ENCODE measurements at places on chromosomes 16 and 17.

DNA sequence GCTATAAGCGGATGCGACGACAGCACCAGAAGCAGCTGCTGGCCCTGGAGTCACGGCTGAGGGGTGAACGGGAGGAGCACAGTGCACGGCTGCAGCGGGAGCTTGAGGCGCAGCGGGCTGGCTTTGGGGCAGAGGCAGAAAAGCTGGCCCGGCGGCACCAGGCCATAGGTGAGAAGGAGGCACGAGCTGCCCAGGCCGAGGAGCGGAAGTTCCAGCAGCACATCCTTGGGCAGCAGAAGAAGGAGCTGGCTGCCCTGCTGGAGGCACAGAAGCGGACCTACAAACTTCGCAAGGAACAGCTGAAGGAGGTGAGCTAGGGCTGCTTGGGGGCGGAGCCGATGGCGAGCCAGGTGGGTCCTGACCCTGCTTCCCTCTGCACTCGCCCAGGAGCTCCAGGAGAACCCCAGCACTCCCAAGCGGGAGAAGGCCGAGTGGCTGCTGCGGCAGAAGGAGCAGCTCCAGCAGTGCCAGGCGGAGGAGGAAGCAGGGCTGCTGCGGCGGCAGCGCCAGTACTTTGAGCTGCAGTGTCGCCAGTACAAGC, 10.1 kb downstream of the HIRIP3 start:
- DNase-seq: no peak

- no peak for DNase-seq
Observed at GRCh38 chr17:62614142-62614541, 13.3 kb upstream of the MRC2 start.

DNA sequence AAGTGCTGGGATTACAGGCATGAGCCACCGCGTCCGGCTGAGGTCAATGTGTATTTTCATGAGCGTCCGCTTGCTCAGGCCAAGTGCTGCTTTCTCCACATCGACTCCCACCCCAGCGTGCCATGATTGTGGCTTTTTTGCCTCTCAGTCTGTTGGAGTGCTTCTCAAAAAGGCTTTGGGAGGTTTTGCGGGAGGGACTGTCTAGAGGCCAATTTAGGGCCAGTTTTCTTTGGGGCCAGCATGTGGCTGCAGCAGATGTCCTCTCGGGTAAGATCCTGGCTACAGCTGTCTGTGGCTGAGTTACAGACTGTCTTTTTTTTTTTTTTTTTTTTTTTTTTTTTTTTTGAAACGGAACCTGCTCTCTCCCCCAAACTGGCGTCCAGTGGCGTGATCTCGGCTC, 6.5 kb downstream of the C16orf90 start:
- no peak for DNase-seq

DNA sequence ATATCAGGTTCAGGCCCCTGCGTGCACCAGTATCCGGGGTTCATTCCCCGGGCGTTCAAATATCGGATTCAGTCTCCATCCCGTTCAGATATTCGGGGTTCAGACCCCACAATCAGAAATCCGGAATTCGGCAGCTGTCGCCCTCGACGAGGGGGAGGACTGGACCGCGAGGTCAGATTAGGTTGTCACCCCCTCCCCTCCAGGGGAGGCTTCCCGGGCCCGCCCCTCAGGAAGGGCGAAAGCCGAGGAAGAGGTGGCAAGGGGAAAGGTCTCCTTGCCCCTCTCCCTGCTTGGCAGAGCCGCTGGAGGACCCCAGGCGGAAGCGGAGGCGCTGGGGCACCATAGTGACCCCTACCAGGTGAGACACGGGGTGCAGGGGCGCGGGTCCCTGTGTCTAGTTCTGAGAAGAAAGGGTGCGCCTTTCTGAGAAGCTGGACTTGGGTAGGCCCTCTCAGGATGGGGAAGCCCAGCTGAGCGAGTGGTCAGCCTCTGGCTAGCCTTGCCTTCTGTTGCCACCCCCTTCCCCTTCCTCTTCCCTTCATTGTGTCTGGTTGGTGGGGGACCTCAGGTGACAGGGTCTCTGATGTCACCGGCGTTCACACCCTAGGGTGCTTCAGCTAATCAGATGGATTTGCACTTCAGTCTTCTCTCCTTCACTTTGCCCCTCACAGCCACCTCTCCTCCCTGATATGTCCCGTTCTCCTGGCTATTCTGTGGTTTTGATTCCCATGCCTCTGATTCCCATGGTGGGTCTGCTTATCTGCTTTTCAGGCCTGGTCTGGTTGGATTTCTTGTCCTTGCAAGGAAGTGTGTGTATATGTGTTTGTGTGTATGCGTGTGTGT, 844 bp downstream of the TAOK2 start:
- no peak for DNase-seq

DNA sequence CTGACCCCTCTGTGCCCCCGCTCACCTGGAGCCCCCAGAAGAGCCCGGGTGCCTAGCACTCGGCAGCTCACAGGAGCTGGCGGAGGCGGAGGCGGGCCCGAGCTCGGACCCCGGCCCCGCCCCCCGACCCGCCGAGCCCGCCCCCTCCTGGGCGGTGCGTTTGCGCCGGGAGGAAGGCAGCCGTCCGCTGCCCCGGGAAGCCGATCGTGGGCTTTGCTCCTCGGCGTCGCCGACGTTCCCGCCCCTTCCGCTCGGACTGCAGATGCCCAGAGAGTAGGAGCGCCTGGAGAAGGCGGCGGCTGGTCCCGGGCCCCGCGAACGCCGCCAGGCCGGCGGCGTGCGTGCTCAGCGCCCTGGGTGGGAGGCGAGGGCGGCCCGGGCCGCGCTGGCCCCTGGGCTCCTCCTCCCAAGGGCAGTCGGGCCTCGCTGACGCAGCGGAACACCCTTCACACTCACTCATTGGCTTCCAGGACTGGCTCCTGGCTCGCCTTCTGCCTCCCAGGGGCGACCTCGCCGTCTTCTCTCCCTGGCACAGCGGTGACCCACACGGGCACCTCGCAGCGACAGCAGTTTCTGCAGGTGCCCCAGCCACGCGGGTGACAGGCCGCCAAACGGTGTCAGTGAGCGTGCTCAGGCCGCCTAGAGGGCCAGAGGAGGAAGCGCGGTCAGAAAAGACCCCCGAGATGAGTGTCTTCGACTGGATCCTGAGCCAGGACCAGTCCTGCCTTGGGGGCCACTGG, at the start of gene PLSCR3:
Gene PLSCR3, minus strand, starts transcription at position 74 of the 740 bp plus-strand sequence. CDS start 415 bp downstream, outside the sequence.
- peak; percentile 76 for DNase-seq

GRCh38 chr16:84913315-84913714, 93.5 kb downstream of the CRISPLD2 start:
- no peak for DNase-seq

DNA sequence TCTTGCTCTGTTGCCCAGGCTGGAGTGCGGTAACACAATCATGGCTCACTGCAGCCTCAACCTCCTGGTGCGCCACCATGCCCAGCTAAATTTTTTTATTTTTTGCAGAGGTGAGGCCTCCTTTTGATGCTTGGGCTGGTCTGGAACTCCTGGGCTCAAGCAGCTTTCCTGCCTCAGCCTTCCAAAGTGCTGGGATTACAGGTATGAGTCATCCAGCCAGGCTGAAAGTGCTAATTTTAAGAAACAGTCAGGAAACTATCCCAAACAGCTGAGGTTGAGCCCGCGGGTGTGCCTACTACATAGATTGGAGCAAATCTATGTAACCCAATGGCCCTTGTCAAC, 738 bp upstream of the XPO6 start:
- DNase-seq: no peak

GRCh38 chr17:2962729-2963128, 100.7 kb downstream of the OR1D5 start:
- no peak for DNase-seq

- no peak for DNase-seq
Observed at GRCh38 chr16:11669380-11670146, 1.3 kb downstream of the SNN start.

DNA sequence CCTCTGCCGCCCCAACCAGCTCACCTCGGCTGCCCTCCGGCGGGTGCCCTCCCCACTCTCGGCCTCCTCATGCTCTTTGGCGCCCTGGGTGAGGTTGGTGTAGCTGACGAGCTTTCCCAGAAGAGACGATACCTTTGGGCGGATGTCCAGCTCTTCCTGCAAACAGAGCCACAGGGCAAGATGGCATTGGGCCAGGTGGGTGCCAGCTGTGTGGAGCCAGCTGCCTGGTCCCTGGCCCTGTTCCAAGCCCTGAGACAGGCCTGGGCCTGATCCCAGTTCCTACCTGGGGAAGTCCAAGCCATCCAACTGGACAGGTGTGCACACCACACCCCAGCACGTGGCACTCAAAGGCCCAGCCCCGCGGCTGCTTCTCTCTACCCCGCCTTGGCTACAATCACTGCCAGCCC, 6.9 kb downstream of the SLC12A4 start:
- DNase-seq: no peak

GRCh38 chr17:7023576-7024401, 939 bp downstream of the BCL6B start:
- peak; percentile 87 for DNase-seq

- no peak for DNase-seq
Observed at GRCh38 chr16:31569360-31569717, 41.6 kb downstream of the AHSP start.

GRCh38 chr16:72989579-72990551, 58.1 kb downstream of the ZFHX3 start:
- DNase-seq: no peak

- no peak for DNase-seq
Observed at GRCh38 chr16:70478912-70479341, 24.5 kb downstream of the FCSK start.

- peak; percentile 66 for DNase-seq
Observed at GRCh38 chr17:38703742-38704605, 1.1 kb upstream of the MLLT6 start.
